ENCODE measurements at places on chromosomes 16 and 17.

DNA sequence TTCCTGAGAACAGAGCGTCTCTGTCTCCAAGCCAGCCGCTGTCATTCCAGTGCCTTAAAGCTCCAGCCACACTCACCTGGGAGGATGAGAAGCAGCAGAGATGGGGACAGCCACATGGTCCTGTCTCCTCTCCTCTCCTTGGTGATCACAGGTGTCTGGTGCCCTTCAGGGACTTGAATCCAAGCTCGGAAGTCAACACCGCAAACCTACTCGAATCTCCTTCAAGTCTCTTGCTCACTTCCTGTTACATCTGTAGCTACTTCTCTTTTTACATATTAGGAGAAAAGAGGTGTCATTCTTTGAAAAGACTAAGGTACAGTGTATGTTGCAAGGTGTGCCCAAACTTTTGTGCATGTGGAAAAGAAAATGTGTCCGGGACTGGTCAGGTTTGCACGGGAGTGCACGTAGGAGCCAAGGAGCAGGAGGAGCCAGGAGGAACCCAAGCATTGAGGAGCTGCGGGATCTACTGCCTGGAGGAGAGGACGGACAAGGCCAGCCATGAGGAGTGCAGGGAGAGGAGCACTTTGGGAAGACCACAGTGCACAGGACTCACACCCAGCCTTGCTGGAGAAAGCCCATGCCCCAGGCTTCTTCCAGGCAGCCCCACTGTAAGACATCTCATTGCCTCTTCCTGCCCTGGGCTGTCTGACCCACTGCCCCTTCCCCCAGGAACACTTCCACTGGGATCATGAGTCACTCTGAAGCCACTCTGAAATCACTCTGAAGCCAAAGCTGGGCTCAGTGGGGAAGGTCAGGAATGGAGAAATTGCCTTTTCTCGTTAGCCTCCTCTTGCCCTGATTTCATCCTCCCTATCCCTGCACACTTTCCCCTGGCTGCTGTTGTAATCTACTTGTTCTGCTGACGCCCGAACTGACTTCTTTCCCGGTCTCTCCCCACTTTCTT is at the start of gene CD300LD:
Gene CD300LD (minus strand): TSS at position 197 of the 904 bp plus-strand sequence. CDS start 81 bp downstream, at position 116.
- no peak for DNase-seq

- no peak for DNase-seq
Observed at GRCh38 chr17:41781404-41782110, 5.0 kb downstream of the JUP start.

DNA sequence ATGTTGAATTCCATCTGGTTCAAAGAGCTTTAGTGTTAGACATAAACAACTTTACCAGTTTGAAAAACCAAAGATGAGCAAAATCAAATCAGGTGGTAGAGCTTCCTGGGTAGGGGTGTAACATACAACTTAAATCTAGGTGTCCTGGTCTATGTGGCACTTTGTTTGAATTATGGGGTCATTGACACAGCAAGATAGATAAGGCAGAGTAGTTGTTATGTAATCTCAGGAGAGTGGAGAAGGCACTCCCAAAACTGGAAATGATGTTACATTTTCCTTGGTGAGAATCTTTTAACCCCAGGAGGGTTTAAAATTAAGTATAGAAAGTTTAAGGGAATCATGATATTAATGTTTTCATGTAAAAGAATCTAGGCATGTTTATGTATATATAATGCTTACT is 31.9 kb downstream of the CCDC42 start:
- DNase-seq: no peak

- DNase-seq: peak; percentile 67
Observed at GRCh38 chr17:32016231-32016630, 9.0 kb downstream of the LRRC37B start.

DNA sequence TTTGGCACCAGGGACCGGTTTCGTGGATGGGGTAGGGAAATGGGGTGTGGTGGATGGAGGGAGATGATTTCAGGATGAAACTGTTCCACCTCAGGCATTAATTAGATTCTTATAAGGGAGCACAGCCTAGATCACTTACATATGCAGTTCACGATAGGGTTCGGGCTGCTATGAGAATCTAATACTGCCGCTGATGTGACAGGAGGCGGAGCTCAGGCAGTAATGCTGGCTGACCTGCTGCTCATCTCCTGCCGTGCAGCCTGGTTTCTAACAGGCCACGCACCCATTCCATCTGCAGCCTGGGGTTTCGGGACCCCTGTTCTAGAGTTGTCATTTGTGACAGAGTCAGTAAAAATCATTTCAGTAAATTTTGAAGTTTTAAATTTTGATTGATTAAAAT is 99.7 kb downstream of the CHD9 start:
- no peak for DNase-seq

DNA sequence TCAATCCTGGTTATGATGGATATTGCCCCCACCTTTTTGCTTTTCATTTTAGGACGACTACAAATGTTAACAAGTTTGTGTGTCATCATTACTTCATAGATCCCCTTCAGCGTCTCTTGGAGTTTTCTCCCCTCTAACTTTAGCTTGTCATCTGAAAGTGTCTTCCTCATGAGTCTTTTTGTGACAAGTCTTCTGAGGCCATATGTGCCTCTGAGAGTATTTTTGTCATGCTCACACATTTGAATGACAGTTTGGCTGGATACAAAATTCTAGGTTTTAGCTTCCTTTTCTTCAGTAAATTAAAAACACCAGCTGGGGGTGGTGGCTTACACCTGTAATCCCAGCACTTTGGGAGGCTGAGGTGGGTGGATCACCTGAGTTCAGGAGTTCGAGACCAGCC is 203.8 kb upstream of the CHMP6 start:
- DNase-seq: no peak

GRCh38 chr17:44655983-44656710 is at the start of gene MEIOC:
Gene MEIOC (plus strand): TSS chr17:44656468. CDS start chr17:44656614, 146 bp downstream.
- peak; percentile 16 for DNase-seq

DNA sequence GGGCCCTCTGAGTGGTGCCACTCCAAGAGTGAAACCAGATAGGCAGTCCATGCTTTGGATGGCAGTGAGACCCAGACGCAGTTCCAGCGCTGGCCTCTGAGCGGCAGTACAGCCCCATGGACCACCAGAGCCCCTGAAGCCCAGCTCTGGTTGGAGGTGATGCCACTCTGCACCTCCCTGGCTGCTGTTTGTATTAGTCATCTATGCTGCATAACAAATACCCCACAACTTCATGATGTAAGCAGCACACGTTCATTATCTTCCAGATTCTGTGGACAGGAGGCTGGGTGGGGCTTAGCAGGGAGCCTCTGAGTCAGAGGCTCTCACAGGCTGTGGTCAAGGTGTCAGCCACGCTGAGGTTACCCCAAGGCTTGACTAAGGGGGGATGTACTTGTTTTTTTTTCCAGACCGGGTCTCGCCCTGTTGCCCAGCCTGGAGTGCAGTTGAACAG is 5.1 kb upstream of the NME4 start:
- DNase-seq: peak; percentile 55

- no peak for DNase-seq
Observed at GRCh38 chr17:65064452-65065019, 8.0 kb upstream of the GNA13 start.

GRCh38 chr16:56279132-56279531 is 87.8 kb downstream of the GNAO1 start:
- DNase-seq: no peak

- no peak for DNase-seq
Observed at GRCh38 chr16:78307824-78308528, 208.5 kb downstream of the WWOX start.

GRCh38 chr16:8996891-8997290 is 33.2 kb upstream of the USP7 start:
- DNase-seq: no peak

GRCh38 chr16:66511602-66512271 is 38.2 kb downstream of the TK2 start:
- DNase-seq: no peak

DNA sequence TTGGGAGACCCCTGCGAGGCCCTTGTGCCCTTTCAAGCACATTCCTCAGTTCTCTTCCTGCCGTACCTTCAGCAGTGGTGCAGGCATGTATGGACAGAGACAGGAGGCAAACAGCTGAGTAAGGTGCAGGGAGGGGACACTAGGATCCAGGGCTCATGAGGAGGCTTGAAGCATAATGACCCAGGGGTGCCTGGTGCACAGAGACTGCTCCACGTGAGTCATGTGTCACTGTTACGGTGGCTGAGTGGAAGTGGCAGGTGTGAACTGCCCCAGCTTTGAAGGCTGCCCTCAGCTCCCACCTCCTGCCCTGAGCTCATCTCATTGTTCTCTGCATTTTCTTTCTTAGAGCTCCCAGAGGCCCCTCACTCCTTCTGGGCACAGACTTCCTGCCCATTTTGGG is 124.8 kb downstream of the NTN1 start:
- no peak for DNase-seq

GRCh38 chr17:31074772-31075555 is 19.8 kb upstream of the NF1 start:
- DNase-seq: no peak

DNA sequence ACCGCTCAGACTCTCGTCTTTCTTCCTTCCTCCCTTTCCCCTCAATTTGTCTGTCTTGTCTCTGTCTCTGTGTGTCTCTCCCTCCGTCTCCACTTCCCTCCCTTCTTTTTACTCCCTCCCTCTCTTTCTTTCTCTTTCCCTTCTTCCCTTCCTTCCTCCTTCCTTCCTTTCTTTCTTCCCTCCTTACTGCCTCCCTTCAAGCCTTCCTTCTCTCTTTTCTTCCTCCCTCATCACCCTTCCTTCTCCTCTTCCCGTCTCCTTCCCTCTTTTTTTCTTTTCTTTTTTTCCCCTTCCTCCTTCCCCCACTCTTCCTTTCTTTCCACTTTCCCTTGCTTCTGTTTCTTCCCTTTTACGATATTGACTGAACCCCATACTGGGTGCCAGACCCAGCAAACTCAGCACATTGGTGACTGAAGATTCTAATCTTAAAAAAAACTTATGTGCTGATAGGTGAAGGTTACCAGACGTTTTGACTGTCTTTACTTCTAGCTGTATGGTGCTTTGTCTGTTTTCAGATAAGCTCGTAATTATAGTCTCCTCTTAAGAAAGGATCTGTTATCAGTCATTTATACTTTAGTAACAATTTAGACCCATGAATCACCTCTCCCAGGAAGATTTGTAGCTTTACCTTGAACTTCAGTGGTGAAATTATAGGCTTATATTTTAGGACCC is 481 bp upstream of the BRD7 start:
- no peak for DNase-seq

DNA sequence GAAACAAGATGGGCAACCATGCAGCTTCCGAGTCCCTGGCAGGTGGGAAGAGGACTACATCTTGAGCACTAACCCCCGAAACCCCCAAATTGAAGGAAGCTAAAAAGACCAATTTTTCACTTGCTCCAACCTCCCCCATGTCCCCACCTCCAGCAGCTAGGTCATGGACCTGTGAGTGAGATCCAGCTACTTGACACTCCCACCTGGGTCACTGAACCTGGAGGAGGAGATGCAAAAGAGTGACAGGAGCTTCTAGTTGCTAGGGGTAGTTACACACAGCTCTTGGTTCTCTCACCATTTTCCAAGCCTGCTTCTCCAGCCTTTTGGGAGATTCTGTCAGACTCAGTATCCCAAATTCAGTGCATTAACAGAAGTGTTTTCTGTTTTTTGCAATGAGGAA is 11.2 kb downstream of the PDZD9 start:
- DNase-seq: no peak

- no peak for DNase-seq
Observed at GRCh38 chr16:88746506-88746905, 38.5 kb downstream of the PIEZO1 start.

DNA sequence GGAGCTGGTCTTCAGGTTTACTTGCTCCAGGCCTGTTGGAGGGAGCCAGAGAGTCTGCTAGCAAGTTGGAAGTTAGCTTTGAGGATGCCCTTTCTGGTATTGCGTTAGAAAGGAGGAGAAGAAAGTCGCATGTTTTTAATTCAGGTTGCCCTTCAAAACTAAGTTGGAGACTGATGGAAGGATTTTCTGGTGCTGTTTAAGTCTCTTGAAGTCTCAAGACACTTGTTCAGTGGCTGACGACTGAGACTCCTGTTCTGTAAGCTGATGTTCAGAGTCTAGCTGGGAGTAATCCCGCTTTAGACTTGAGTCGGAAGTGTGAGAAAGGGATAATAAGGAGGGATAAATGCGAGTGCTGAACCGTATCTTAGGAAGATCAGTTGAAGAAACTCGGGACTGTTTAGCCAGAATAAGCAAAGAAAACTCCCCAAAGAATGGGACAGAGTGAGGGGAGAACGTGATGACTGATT is 740 bp downstream of the AATF start:
- DNase-seq: no peak
